ENCODE measurements at places on chromosomes 6 and 20. TPM values are rescaled to one million over a fixed set of nuclear protein-coding genes. Genes with fewer than 3 reads are reported as not detected.

The NRN1 gene
- 0.74 TPM for total RNA-seq

The SLC26A8 gene
- not detected for total RNA-seq

The JAG1 gene
- 32.8 TPM for total RNA-seq

The PHACTR1 gene
- not detected for total RNA-seq

The SRMS gene
- total RNA-seq = not detected

The SEL1L2 gene
- total RNA-seq = not detected
